ENCODE measurements at places on chromosomes 12 and 14.

DNA sequence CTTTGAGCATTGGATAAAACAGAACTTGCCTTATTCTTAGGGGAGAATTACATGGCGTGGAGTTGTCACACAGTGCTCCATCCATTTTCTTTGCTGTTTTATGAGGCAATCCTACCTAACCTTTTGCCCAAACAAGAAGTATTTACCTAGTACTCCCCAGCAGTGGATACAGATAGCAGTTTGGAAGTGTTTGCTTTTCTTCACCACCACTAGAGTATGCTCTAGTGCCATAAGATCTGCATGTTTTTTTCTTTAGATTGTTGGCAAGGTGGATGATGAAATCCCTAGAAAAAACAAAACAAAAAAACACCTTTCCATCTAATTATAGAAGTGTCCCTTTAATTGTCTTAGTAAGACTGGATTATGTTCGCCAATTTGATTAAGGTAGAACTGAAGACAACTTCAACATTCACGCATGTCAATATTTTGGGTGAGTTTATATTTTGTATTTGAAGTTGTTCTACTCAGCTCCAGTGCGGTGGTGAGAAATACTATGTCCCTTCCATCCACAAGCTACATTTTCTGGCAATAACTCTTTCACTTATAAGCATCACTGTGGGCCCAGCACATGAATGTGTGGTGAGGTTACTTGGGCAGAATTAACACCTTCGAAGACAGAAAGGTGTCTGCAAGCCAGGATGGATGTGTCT is 23.6 kb upstream of the TMEM260 start:
- no peak for DNase-seq

- DNase-seq = no peak
Observed at GRCh38 chr12:16407346-16407745, 59.9 kb downstream of the MGST1 start.

GRCh38 chr14:23284654-23285529 is 1.0 kb downstream of the HOMEZ start:
- DNase-seq = no peak

DNA sequence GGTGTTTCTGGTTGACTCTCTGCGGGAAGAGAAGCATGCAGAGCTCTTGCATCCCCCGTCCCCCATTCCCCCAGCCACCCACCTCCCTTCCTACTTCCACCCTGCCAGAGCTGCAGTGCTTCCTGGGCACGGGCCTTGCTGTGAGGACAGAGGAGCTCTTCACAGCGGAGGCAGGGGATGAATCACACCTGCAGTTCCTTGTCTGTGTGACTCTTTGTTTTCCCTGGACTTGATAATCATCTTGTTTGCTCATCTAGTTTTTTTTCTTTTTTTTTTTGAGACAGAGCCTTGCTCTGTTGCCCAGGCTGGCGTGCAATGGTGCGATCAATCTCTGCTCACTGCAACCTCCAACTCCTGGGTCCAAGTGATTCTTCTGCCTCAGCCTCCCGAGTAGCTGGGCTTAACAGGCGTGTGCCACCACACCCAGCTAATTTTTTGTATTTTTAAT is 27.8 kb downstream of the ANKRD9 start:
- no peak for DNase-seq

- DNase-seq = no peak
Observed at GRCh38 chr14:40694023-40694422, 912.7 kb upstream of the LRFN5 start.

- no peak for DNase-seq
Observed at GRCh38 chr14:48748151-48748675, 838.0 kb downstream of the RPS29 start.

DNA sequence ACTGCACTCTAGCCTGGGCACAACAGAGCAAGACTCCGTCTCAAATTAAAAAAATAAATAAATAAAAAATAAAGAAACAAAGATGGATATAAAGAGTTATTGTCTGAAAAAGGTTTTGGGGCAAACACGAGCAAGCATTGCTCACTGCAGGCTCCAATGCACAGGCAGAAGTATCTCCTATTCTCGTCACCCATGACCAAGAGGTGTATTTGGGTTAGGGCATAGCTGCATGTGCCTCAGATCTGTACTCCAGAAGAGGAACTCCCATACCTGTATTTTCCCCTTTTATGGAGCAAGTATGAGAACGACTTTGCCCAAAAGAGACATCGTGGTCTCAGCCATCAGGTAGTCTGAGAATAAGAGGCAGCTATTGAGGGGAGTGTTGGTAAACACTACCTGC is 10.2 kb upstream of the TCP11L2 start:
- DNase-seq = no peak

GRCh38 chr12:108840605-108841332 is 16.6 kb downstream of the SSH1 start:
- no peak for DNase-seq

GRCh38 chr12:91434081-91434480 is 251.5 kb upstream of the DCN start:
- DNase-seq = no peak

GRCh38 chr14:26621364-26621763 is 23.5 kb upstream of the NOVA1 start:
- DNase-seq = no peak

DNA sequence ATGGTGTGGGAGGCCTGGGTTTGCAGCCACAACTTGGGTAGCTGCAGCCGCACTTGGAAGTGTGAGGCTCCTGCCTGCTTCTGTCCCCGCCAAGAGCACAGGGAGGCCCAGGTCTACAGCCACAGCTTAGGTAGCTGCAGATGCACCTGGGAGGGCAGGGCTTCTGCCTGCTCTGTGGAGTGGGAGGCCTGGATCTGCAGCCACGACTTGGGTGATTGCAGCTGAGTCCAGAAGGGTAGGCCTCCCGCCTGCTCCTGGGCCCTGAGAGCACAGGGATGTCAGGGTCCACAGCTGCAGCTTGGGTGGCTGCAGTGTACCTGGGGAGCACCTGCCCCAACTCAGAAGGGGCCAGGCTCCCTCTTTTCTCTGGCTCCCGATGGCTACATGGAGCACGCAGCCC is 287.3 kb downstream of the AEBP2 start:
- no peak for DNase-seq

DNA sequence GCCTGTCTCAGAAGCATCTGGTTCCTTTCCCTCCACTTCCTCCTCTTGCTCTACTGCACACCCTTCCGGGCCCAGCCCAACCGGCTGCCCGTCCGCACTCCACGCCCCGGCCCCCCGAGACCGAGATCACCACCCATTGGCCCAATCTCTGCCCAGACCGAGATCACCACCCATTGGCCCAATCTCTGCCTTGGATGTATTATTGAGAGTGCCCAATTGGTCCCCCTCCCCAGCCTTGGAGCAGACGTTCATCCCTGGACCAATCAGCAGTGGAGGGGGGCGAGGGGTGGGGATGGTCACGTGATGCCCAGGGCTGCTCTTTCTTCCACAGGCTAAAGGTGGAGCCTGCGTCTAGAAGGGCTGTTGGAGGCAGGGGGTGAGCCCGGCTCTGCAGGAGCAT is 75.6 kb upstream of the TMEM132C start:
- DNase-seq = no peak

- DNase-seq = no peak
Observed at GRCh38 chr12:6193853-6194815, 6.1 kb upstream of the CD9 start.

DNA sequence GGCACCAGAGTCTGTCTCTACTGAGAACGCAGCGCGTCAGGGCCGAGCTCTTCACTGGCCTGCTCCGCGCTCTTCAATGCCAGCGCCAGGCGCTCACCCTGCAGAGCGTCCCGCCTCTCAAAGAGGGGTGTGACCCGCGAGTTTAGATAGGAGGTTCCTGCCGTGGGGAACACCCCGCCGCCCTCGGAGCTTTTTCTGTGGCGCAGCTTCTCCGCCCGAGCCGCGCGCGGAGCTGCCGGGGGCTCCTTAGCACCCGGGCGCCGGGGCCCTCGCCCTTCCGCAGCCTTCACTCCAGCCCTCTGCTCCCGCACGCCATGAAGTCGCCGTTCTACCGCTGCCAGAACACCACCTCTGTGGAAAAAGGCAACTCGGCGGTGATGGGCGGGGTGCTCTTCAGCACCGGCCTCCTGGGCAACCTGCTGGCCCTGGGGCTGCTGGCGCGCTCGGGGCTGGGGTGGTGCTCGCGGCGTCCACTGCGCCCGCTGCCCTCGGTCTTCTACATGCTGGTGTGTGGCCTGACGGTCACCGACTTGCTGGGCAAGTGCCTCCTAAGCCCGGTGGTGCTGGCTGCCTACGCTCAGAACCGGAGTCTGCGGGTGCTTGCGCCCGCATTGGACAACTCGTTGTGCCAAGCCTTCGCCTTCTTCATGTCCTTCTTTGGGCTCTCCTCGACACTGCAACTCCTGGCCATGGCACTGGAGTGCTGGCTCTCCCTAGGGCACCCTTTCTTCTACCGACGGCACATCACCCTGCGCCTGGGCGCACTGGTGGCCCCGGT is at the start of gene PTGDR:
TSS of gene PTGDR (plus strand) at position 198 of the 778 bp plus-strand sequence. CDS start at position 315, 117 bp downstream.
- peak; percentile 20 for DNase-seq

- DNase-seq = no peak
Observed at GRCh38 chr12:47193066-47193465, 113.3 kb upstream of the AMIGO2 start.

GRCh38 chr14:59251811-59252771 is 63.6 kb downstream of the DAAM1 start:
- DNase-seq = peak; percentile 37

GRCh38 chr14:70907996-70908934 is 1.0 kb downstream of the PCNX1 start:
- DNase-seq = peak; percentile 70

- no peak for DNase-seq
Observed at GRCh38 chr14:33985242-33985641, 34.4 kb upstream of the EGLN3 start.

Measured in hepatic stellate cell (primary cell).